AG04449 (cell line): ENCODE measurements at places on chromosomes 6 and 20.

- no peak for DNase-seq
Measured at GRCh38 chr20:61927826-61928541, 137.7 kb downstream of the TAF4 start.

DNA sequence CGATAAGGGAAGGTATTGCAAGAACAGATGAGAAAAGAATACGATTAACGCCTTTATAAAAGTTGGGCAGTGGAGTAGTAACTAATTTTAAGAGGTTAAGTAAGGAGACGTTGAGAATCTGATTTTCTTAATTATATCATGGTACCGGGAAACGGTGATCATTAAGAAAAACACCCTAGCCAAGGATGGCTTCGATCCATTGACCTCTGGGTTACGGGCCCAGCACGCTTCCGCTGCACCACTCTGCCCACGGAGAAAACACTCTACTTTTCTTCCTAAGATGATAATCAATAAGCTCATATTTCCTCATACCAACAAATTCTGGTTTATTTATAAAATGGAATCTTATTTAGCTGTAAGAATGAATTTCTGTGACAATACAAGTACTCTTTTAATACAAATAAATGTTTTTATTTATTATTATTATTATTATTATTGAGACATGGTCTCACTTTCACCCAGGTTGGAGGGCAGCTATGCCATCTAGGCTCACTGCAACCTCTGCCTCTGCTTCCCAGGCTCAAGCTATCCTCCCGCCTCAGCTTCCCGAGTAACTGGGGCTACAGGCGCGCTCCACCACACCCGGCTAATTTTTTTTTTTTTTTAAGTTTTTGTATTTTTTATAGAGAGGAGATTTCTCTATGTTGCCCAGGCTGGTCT lies 8.3 kb downstream of the POM121L2 start:
- DNase-seq, result no peak

DNA sequence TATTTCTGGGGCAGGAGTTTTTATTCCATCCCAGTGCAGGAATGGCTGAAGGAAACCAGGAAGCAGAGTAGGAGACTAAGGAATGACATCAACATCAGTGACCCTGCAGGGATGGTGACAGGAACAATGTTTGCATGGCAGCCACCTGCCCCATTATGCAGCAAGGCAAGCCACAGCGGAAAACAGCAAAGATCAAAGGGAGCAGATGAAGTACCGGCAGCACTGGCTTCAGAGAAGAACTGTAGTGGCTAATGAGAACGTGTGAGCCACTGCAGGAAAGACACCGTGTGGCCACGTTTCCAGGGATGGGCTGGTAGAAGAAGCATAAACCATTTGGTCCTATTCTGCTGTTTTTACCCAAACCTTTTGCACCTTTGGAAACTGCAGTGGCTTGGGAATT lies 52.9 kb upstream of the TAB2 start:
- DNase-seq, result no peak

DNA sequence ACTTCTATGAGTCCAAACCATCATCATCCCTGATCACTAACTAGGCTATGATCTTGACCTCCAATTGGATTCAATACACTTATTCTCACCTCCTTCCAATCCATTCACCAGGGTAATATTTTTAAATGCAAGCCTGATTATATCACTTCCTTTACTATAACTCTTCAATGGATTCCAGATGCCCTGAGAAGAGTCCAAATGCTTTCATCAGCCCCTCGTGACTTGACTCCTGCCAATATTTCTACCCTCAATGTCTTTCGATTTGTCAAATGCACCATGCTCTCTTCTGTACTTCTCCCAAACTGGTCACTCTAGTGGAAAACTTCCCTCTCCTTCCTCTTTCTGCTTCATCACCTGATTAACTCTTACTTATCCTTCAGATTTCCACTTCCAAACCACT lies 70.8 kb downstream of the CD164 start:
- DNase-seq, result no peak

- no peak for DNase-seq
Measured at GRCh38 chr20:49573900-49574416, 6.0 kb upstream of the PTGIS start.

- no peak for DNase-seq
Measured at GRCh38 chr6:150310539-150310938, 58.3 kb upstream of the IYD start.

- no peak for DNase-seq
Measured at GRCh38 chr6:110468731-110469130, 7.7 kb downstream of the SLC22A16 start.

DNA sequence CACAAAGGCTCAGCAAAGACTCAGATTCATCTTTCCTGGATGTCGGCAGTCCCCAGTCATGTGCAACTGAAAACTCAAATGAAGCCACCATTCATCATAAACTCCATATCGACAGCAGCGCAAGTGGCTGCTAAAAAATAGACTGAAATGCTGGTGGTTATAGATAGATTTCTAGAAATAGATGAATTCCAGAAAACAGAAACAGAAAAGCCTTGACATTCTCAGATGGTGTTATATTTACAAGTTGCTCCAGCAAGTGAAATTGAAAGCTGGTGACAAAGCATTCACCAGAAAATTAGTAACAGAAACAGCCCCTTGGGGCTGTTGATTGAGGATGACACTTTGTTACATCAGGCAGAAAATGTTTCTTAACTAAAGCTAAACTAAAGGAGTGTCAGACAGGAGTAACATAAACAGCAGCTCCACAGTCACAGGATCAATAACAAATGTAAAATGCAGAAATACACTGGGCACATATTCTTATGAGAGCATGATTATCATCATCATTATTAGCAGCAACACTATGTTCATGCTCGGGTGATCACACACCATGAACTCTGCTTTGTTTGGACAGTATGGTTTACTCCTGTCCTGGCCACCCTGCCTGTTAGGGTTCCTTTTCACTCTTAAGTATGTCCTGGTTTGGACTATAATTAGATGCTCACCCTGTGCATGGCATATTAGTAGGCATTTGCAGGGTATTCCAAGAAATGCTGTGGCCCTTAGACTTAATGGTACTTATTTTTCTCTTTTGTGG lies 36.4 kb upstream of the SLC35F1 start:
- DNase-seq, result no peak

DNA sequence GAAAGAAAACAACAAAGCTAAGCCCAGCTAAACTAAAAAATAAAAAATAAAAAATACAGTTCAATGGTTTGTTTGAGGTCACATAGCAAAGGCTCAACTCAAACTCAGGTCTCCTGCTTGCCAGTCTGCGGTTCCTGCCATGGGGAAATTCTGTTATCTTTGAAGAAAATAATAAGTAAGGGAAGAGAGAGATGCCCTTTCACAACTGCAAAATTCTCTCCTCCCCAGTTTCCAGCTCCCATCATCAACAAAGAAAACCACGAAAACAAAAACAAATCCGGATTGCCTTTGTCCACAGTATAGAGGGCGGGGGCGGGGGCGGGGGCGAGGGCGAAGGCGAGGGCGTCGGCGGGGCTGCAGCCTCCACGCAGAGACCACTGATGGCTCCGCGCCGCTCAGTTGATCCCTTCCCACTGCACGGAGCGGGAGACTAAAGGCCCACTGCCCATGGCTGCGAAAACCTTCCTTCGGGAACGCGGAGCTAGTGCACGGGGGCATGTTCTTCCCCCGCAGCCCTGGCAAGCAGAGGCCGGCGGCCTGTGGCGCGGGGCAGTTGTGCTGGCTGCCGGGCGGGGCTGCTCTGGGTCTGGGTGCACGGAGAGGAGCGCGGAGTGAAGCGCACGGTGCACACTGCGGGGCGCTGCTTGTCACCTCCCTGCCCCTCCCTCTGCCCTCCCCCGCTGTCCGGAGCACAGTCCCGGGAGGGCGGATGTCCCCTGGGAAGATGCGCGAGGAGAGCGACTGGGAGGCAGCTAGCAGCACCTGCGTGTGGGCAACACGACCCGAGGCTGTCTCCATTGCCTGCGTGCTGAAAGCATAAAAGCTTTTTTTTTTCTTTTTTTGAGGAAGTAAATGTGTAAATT lies 54.1 kb upstream of the TPD52L1 start:
- DNase-seq, result no peak

GRCh38 chr6:159125951-159126352 lies 43.2 kb upstream of the FNDC1 start:
- no peak for DNase-seq

GRCh38 chr20:16104783-16105182 lies 468.5 kb downstream of the KIF16B start:
- DNase-seq, result no peak

- DNase-seq, result no peak
Measured at GRCh38 chr20:12698817-12699216, 310.0 kb upstream of the SPTLC3 start.

- DNase-seq, result peak; percentile 1
Measured at GRCh38 chr6:78749326-78749725, 118.0 kb upstream of the IRAK1BP1 start.

DNA sequence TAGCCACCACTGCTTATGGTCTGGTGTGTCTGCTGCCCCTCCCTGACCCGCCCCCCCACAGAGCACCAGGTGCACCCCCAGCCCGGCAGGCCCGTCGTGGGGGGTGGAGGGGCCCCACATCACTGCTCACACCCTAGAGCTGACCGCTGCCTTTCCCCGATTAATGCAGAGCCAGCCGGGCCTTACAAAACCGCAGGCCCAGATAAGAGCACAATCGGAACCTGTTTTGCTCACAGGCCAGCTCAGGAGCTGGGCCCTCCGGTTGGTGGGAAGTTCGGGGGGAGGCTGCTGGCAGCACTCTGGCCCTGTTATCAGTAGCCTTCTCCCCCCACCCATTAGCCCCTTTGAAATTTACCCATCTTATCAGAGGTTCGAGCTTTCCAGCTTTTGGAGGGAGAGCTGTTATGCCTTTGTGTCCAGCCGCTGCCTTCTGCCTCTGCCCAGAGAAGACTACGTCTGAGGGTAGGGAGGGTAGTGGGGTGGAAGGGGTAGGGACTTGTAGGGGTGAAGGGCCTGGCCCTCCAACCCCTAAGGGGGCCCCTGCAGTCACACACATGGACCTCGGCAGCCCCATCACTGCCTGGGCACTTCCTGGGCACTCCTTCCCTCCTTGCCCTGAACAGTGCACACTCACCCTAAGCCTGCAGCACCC lies 6.9 kb upstream of the SPDEF start:
- DNase-seq, result no peak

GRCh38 chr6:51045548-51045947 lies 226.9 kb downstream of the TFAP2B start:
- no peak for DNase-seq

- no peak for DNase-seq
Measured at GRCh38 chr6:109056661-109057060, 38.0 kb downstream of the SESN1 start.
